Neural progenitor cell (in vitro differentiated cells): ENCODE measurements at places on chromosomes 13 and 19.
A peak's percentile ranks its signal among the peaks of the same experiment; 100 is the strongest.

DNA sequence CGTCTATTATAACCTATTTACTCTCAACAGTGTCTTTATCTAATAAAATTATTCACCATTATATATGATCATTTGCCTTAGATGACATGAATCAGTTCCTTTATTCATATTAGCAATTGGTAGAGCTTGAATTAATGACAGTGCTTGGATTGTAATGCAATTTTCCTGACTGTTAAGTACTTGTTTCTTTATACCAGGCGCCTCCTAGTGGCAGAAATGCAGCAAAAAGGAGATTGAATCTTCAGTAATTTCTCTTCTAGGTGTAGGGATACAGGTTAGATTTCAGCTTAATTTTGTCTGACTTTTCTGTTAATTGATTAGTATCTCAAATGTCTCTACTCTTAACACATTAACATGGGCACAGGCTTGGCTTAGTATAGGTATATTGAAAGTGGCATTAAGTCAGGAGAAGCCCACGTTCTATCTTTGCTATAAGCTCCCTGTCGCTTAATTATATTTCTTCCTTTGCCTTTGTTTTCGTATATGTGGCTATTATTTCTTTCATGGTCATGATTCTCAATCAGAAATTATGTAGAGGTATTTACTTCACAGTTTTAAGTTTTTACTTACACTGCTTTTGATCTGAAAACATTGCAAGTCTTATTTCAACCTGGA, 9.1 kb upstream of the LHFPL6 start:
- DNase-seq, result peak; percentile 82

GRCh38 chr19:5156231-5156986, 184.2 kb downstream of the PTPRS start:
- DNase-seq, result no peak

DNA sequence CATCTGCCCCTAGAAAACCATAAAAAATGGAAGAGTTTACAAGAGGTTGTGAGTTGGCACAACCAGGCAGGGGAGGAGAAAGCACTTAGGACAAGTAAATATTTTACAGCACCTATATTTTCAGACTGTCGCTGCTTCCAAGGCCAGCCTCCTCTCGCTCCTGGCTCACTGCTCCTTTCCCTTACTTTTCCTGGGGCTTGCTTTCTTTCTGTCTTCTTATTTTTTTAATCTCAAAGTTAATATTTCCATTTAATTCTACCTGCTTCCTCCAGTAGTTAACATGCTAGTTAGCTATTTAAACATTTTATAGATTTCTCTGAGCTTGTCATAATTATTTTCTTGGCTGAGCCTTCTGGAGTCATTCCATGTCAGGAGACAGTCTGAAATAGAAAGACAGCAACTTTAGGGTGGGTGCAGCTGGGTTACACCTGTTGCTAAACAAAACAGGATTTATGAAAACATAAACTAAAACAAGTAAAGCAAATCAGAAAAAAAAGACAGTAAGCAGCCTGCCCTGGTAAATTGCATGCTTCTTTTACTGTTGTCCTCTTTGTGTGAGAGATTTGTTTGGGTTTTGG, 330.1 kb downstream of the DLEU7 start:
- no peak for DNase-seq

- no peak for DNase-seq
Observed at GRCh38 chr13:51317262-51317661, 22.2 kb upstream of the SERPINE3 start.

GRCh38 chr13:25588336-25589060, 216.7 kb downstream of the ATP8A2 start:
- DNase-seq, result no peak

DNA sequence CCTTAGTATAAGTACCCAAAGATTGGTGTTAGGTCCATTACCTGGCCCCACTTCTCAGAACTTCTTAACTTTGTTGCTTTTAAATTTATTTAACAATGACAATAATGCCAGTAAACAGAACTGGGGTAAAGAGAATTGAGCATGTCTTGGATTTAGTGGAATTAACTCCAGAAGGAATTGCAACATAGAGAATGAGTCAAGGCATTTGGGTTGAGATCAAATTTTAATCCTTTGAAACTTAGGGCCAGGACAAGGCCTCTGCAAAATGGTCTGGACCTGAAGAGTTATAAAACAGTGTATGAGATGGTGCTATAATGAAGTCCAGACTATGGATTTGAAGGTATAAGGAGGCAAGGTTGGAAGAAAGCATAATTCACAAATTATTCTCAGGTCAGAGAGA, 1030.4 kb downstream of the SLITRK5 start:
- DNase-seq, result no peak

DNA sequence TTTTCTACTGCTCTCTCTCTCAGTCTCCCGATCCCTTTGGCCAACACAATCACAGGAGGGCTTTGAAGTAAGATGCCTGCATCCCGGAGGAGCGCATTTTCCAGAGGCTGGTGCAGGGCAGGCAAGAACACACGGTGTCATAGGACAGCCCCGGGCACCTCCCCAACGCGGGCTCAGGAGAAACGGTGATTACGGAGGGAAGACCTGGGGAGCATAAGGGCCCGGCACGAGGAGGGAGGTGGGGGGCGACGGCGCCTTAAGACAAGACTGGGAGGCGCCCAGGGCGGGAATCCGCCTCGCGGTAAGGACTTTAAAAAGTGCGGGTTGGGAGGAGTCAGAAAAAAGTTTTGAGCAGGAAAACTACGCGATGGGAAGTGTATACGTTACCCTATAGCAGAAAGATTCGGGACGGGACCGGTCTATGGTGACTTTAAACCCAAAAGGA, 18.7 kb upstream of the ZNF888 start:
- peak; percentile 68 for DNase-seq

GRCh38 chr19:2469102-2469914, 6.6 kb upstream of the GADD45B start:
- DNase-seq, result no peak

- DNase-seq, result no peak
Observed at GRCh38 chr13:114020750-114021463, 47.0 kb upstream of the C13orf46 start.

- DNase-seq, result peak; percentile 93
Observed at GRCh38 chr13:106533101-106533942, 2.1 kb downstream of the EFNB2 start.

DNA sequence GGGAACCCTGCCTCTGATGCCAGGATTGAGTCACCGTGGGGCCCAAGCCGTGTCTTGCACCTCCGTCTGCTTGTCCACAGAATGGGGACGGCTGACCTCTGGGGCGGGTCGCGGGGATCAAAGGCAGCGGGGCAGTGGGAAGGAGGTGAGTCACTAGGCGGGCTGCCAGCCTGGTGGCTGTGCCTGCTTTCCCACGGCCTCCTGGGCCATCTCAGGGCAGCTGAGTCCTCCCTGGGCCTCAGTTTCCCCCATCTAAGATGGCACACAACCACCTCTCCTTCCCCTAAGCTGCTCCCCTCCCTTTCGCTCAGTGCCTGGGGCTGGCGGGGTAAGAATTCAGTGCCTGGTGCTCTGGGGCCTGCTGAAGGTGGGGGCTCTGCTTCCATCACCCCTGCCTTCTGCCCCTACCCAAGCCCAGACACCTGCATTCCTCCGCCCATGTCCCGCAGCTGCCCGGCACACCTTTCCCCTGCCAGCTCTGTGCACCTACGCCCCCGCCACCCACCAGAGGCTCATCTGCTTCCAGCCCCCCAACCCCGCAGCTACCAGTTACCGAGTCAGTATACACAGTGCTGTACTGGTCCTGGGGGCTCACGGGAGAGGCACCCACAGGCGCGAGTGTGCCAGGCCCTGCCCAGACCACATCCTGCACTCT, 3.5 kb downstream of the MKNK2 start:
- peak; percentile 4 for DNase-seq

GRCh38 chr19:51690454-51691073, 2.6 kb upstream of the SPACA6 start:
- peak; percentile 87 for DNase-seq

GRCh38 chr19:16726916-16727315, 7.3 kb downstream of the NWD1 start:
- DNase-seq, result no peak

GRCh38 chr13:100399455-100399854, 189.1 kb downstream of the GGACT start:
- no peak for DNase-seq

GRCh38 chr13:110430391-110431336, 123.6 kb downstream of the COL4A2 start:
- no peak for DNase-seq

GRCh38 chr13:45961468-45961867, 91.1 kb downstream of the ZC3H13 start:
- DNase-seq, result no peak

- peak; percentile 62 for DNase-seq
Observed at GRCh38 chr19:56076498-56076897, 44.6 kb downstream of the ZNF787 start.

GRCh38 chr13:114131583-114132418, 622 bp downstream of the RASA3 start:
- DNase-seq, result peak; percentile 64

DNA sequence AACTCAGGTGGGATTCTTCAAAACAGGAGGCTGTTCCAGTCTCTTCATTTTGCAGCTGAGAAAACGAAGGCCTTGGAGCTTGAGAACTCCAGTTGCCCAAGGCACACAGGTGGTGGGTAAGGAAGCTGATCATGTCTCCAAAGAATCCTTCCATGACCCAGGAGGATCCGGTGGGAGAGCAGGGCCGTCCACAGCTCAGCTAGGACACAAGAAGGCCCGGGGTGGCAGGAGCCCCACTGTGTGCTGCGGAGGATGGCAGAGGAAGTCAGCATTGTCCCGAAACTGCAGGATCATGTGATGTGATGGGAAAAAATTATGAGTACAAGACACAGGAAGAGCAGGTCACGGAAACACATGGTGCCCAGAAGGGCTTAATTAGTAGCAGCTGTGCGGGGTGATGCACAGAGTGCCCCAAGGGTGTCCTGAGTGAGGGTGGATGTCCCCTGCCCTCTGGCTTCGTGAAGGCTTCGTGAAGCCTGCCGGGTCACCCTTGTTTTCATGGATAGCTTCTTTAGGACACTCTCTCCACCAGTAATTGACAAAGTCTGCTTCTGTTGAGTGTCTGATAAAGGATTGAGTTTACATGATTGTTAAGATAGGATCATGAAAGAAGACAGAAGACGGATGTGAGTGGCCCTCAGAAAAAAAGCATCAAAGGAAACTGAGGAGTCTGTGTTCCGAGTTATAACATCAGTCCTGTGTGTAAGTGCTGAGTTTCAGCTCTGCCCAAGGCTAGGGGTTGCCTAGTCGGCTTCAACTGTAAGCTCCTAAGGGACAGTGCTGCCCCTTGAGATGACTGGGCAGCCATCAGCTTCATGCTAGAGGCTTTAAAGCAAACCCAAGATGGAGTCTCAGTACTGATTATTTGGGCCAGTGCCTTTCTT, 33.8 kb upstream of the SACS start:
- peak; percentile 21 for DNase-seq

- no peak for DNase-seq
Observed at GRCh38 chr13:31199527-31199848, 287 bp upstream of the B3GLCT start.

DNA sequence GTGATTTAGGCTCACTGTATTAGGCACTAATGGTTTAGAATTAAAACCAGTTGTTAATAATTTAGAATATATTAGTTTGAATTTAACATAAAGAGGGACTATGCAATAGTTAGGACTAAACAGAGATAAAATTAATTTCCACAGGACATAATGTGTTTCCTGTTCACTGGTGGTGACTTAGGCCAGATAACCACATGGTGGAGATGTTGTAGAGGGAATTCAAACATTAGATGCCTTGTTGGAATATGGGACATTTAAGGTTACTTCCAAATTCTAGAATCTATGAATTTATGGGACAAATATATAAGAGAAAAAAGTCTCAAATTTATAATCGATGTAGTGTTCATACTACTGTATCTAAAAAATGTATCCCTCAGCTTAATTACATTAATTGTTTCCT, 615.5 kb upstream of the KLHL1 start:
- no peak for DNase-seq

GRCh38 chr13:98490195-98490836, 86.6 kb downstream of the STK24 start:
- DNase-seq, result no peak

- DNase-seq, result peak; percentile 58
Observed at GRCh38 chr13:113158946-113159345, 498 bp downstream of the PROZ start.

- no peak for DNase-seq
Observed at GRCh38 chr19:10368101-10368803, 12.1 kb downstream of the TYK2 start.

DNA sequence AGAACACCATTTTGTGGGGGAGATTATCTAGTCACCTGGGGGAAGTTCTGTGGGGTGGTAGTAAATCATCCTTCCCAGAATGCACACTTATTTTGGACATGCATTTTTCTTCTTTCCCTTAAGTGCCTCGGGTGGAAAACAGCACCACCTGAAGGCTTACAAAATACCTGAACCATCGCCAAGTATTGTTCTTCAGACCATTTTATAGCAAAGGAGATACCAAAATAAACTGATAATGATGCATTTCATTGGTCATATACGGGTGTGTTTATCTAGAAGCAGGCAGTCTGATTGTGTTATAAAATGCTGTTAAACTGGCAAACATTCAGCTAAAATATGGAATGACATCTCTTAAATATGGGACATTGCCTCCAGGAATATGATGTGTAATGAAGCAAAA, 1034.7 kb downstream of the SLITRK1 start:
- no peak for DNase-seq

GRCh38 chr19:2494084-2494446, 18.1 kb downstream of the GADD45B start:
- DNase-seq, result no peak

GRCh38 chr13:101930331-101930730, 471.5 kb downstream of the FGF14 start:
- DNase-seq, result no peak

DNA sequence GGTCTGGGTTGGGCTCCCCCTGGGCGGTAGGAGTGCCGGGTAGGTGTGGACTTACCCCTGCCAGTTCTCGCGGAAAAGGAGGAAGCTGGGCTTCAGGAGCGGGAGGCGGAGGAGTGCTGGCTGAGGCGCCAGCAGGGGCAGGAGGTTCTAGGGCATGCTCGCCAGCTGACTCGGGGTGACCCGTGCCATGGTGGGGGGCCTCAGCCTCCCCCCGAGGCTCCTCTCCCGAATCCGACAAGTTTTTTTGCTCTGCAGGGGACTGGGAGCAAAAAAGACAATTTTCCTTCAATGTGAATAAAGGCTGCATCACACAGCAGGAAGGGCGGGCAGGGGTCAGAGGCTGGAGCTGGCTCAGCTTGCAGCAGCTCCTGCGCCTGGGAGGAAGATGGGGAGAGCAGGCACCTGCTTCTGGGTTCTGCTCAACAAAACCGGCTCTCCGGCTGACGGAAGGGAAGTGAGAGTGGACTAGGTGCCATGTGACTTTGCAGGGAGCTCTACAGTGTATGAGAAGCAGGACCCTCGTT, 26.5 kb downstream of the RANBP3 start:
- peak; percentile 61 for DNase-seq

GRCh38 chr13:26727633-26728032, 33.0 kb downstream of the GPR12 start:
- DNase-seq, result no peak

- no peak for DNase-seq
Observed at GRCh38 chr13:109301726-109302125, 484.7 kb downstream of the IRS2 start.

GRCh38 chr13:31209841-31210210, 10.1 kb downstream of the B3GLCT start:
- DNase-seq, result no peak

GRCh38 chr13:75489502-75490263, 7.7 kb upstream of the TBC1D4 start:
- DNase-seq, result no peak

GRCh38 chr19:52535771-52536447, 8.4 kb downstream of the ZNF808 start:
- DNase-seq, result peak; percentile 96
